ENCODE measurements at places on chromosomes 7 and 10.
A peak's percentile ranks its signal among the peaks of the same experiment; 100 is the strongest.

DNA sequence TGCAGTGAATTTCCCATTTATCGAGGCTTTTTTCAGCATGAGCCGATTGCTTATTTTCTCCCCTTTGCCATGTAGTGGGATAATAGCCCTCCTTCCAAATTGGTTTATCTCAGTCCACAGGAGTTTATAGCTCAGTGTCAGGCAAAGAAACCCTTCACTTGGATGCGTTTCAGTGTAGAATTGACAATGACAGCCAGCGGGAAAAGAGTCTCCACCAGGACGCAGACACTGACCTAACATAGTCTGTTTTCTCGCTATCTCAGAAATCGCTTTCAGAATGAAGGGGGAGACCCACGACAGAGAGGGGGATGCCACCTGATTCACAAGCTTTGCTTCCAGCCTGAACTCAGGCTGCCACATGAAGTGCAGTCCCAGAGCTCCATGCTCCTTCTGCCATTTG lies 43.5 kb upstream of the TCERG1L start:
- DNase-seq, result no peak

DNA sequence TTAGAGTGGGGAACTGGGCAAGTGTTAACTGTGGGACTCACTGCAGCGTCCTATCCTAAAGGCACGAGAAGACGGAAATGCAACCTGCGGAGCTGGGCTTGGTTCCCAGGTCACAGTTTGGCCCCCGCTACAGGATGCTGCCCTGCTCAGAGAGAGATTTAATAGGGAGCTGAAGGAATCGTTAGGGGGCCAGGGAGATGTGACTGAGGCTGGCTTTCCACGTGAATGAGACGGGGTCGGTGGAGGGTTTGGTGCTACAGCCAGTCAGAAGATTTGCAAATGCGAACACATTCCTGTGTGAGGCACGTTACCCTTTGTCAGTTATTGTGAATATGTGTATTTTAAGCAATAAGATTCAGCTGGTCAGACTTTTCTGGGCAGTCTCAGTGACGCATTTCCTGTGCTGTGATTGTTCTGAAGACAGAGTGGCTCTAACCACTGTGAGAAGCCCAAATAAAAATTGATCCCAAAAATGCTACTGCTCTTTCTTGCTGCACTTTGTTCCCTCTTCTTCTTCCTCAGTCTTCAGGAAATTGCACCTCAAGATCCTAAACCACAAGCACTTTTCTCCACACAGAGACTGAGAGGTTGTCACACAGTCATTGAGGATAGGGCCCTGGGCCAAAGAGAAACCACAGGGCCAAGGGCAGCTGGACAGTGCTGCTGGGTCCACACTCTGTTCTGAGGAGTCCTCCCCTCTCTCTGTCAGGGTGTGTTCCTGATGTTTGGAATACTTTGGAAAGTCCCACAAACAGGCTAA lies 21.2 kb downstream of the CYP17A1 start:
- peak; percentile 56 for DNase-seq

- DNase-seq, result no peak
Measured at GRCh38 chr10:76916536-76916935, 721.1 kb downstream of the KCNMA1 start.

- DNase-seq, result no peak
Measured at GRCh38 chr7:125118444-125118843, 188.8 kb upstream of the POT1 start.

- no peak for DNase-seq
Measured at GRCh38 chr7:122637784-122638183, 61.1 kb downstream of the RNF133 start.
